ENCODE measurements at places on chromosomes 4 and X.

DNA sequence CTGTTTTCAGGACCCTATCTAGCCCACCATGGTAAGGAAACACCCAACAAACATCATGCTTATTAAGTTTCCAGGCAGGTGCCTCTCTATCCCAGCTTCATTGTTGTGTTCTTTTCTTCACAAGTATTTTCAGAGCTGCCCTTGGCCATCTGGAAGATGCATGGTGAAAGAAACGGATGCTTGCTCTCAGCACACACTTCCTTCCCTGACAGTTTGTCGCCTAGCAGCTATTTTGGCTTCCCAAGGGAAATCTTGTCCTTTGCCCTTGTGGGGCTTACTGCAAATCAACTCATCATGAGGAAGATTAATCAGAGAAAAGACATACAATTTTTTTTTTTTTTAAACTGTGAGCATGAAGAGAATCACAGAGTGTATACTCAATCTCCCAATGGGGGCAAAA lies 128.8 kb downstream of the ASMT start:
- no peak for DNase-seq

GRCh38 chr4:94588896-94589693 lies 137.4 kb downstream of the PDLIM5 start:
- no peak for DNase-seq

- no peak for DNase-seq
Measured at GRCh38 chr4:7201420-7202305, 9.3 kb downstream of the SORCS2 start.

GRCh38 chr4:174429701-174430410 lies 92.4 kb downstream of the HPGD start:
- no peak for DNase-seq

- DNase-seq: no peak
Measured at GRCh38 chr4:81648576-81649275, 177.0 kb upstream of the RASGEF1B start.

- DNase-seq: no peak
Measured at GRCh38 chr4:152097371-152097770, 336.6 kb upstream of the GATB start.

DNA sequence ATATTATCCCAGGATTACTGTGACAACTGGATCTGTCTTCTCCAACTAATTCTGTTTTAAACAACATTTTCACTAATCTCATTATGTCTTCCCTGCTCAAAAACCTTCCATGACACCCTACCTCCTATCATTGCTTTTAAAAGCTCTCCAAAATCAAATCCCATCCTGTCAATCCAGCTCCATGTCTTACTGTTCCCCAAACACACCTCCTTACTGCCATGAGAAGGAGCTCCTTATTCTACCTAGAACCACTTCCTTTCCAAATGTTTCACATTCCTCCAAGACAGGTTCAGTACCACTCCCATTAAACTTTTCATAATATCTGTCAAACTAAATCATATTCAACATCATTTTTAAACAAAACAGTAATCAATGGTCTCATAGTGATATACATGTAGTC lies 66.9 kb upstream of the WDR17 start:
- no peak for DNase-seq

DNA sequence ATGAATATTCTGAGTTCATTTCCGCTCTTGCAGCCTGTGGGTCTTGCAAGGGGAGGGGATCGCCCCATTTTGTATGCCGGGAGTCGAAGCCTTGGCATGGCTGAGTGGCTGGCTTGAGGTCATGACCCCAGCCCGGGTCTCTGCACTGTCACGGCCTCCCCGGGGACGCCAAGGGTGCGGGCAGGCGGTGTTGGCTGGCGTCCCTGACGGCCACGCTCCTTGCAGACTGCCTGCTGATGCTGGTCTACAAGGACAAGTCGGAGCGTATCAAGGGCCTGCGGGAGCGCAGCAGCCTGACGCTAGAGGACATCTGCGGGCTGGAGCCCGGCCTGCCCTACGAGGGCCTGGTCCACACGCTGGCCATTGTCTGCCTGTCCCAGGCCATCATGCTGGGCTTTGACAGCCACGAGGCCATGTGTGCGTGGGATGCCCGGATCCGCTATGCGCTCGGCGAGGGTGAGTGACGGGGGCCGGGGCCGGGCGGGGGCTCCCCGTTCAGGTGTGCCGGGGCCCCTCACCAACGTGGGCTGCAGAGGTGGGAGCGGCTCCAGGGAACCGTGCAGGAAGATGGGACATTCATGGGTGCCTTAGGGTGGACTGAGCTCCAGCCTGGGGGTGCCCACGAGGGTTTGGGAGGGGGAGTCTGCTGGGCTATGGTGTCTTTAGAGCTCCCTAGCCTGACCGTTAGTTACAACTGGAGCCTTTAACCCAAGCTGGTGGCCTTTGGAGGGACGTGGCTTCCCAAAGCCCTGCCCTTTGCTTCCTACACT lies 10.3 kb downstream of the DOK7 start:
- no peak for DNase-seq

DNA sequence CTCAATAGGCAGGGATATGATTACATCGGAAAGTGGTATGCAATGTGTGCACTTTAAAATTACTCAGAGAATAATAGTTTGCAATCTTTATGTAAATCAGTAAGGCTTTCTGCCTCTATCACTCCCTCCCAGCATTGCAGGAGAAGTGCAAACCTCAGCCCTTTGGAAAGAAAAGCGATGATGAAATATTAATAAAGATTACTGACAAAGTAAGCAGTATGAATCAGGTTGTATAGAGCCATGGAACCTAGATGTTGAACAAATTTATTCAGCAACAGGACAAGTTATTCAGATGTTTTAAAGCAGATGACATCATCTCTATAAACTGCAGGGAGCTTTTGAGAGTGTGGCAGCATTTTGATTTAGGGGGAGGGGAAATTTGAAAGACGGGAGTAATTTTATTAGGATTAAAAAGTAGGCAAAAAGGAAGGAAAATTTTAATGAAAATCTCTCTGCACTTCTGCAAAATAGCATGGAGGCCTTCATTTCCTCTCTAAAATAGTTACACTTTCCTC lies 631.7 kb upstream of the GRIA3 start:
- DNase-seq: no peak

DNA sequence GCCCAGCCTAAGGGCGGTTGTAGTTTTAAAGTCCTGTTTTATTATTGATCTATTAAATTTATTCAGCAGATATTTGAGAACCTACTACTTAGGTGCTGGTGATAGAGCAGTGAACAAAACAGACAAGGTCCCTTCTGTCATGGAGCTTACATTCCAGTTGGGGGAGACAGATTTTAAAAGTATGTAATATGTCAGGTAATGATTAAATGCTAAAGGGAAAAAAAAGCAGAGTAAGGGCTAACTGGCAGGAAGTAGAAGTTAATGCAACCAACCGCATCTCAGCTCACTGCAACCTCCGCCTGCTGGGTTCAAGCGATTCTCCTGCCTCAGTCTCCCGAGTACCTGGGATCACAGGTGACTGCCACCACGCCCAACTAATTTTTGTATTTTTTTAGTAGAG lies 7.8 kb upstream of the MCUB start:
- DNase-seq: no peak

- DNase-seq: no peak
Measured at GRCh38 chrX:23373129-23373804, 38.6 kb downstream of the PTCHD1 start.

DNA sequence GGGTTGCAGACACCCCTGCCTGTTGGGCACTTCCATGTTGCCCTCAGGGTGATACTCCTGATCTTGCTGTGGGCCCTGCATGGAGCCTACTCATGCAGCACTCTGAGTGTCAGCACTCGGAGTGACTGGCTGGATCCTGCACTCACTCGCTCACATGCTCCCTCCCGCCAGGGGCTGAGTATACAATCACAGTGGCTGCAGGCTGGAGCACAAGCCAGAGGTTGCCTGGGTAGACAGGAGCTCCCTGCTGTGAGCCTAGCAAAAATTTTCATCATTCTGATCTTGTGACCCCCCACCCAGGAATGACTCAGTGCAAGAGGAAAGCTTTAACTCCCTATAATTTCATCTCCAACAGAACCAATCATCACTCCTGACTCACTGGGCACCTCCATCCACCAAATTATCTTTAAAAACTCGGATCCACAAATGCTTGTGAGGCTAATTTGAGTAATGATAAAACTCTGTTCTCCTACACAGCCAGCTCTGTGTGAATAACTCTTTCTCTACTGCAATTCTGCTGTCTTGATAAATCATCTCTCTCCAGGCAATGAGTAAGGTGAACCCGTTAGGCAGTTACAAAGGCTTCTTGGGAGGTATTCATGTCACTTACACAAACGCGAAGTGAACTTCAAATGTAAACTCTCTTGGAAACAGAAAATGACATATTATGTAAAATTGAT lies 1180.8 kb upstream of the PABPC4L start:
- no peak for DNase-seq

DNA sequence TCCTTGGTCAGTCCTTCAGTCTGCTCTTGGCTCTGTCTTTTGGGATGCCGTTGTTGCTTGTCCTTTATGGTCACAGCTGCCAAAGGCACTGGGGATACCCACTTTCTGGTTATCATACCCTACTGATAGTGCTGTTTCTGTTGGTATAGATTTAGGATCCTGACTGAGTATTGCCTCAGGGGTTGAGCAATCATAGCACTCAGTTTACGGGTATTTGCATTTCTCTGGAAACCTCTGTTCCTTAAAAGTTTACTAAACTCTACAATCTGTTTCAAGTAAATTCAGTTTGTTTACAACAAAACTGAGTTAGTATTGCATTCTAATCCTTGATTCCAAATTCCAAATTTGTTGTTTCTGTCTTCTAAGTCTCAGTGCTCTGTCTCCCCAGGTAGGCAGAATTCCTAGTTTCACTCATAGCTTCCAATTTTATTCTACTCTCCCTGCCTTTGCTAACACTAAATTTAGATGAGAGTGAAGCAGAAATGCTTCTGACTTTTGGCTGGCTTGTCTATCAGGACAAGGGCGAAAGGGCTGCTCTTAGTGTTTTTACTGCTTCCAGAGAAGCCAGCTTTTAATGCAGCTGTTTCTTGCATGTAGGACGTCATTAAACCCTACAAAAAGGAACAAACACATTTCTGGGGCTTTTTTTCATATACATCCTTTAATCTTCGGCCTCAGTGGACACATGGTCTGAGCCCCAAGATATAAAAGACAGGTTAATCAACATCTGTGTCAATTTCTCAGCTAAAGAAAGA lies 17.2 kb upstream of the TET2 start:
- no peak for DNase-seq

DNA sequence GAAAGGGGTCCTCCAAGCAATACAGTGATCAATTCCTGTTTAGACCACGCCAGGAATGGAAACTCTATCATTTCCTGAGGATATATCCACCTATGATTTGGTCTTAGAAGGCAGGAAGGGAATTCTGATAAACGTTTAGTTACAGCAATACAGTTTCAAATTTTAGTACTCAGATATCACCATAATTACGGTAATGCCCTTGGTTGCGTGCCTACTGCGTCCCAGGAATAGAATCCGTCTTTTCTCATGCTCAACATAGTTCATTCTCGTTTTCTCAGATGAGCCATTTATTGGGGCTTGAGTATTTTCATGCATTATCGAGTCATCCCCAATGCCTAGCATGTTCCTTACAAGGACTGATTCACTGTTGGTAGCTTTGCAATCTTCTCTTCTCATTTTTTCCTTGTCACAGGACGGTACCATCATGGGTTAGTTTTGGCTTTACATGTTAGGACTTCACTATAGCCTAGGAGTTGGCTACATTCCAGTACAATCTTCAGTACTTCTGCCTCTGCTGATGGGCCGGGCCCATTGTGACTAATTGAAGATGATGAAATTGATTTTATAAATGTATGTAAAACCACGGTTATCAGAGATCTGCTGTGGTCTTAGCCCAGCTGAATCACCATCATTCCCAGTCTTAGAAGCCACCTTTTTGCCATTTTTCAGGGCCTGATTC lies 4.4 kb upstream of the PRKX start:
- DNase-seq: no peak

- no peak for DNase-seq
Measured at GRCh38 chr4:77044461-77045150, 31.2 kb downstream of the CCNI start.

DNA sequence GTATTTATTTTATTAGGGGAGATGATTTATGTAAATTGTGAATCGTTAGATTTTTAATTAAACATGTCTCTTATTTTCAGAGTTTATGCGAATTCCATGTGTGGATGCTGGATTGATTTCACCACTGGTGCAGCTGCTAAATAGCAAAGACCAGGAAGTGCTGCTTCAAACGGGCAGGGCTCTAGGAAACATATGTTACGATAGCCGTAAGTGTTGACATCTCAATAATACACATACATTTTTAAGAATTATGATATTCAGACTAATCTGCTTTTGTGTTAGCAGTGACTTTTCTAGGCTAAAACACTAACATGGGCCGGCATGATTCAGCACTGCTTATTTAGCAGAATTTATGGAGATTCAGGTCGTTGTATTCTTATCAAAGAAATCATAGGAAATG lies 91.2 kb downstream of the RAP1GDS1 start:
- no peak for DNase-seq

DNA sequence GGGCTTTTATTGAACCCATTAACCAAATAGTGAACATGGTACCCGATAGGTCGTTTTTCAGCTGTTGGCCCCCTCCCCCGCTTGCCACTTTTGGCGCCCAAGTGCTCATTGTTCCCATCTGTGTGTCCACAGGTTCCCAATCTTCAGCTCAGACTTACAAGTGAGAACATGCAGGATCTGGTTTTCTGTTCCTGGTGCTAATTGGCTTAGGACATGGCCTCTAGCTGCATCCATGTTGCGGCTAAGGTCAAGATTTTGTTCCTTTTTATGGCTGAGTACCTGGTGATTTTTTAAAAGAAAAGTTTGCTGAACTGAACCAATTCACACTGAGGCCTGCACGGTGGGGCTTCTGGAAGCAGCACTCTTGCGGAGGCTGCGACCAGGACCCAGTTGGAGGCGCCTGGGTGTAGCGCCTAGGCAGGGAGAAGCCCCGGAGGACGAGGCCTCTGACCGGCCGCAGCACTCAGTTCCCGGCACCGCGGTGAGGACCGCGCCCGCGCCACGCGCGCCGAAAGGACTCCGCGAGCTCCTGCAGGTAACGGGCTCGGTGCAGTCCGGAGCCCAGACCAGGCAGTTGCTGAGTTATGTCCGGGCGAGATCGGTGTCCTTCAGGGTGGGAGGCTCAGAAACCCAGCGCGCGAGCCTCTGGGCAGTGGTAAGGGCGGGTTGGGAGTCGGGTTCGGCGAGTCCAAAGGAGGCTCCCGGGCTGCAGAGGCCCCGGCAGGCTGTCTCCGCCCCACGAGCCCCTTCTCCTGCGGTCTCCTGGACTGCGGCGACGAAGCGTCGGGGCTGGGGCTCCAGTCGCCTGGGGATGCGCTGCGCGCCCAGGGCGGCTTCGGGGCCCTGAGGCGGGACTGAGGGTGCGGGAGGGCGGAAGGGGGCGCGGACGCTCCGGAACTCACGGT lies 15.8 kb upstream of the SLC25A4 start:
- no peak for DNase-seq

DNA sequence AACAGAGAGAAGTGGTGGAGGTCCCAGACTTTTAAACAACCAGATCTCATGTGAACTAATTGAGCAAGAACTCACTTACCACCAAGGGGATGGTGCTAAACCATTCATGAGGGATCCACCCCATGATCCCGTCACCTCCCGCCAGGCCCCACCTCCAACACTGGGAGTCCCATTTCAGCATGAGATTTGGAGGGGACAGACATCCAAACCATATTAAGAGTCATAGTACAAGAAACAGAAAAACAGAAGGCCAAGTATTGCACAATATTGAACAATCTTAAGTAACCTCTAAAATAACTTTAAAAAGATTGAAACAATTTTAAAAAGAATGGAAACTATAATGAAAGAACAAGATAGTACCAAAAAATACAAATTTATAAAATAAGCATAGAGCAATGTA lies 110.0 kb downstream of the CBR4 start:
- no peak for DNase-seq
